ENCODE measurements at places on chromosomes 6 and 20.
A peak's percentile ranks its signal among the peaks of the same experiment; 100 is the strongest.

DNA sequence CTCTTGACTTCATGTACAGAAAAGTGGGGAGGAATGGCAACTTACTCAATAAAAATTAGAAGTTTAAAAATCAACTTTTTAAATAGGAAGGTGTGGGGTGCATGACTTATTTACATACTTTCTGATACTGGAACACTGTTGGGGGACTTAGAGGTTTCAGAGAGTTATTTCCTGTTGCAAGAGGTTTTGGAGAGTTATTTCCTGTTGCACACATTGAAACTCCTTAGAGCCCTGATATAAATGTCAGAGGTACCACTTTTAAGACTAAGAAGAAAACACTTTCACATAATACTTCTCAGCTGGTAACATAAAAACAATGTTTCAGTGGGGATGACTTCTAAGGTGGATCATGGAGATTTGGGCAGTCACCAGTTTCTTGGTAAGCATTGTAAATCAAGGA is 579.9 kb downstream of the MMUT start:
- DNase-seq = no peak

DNA sequence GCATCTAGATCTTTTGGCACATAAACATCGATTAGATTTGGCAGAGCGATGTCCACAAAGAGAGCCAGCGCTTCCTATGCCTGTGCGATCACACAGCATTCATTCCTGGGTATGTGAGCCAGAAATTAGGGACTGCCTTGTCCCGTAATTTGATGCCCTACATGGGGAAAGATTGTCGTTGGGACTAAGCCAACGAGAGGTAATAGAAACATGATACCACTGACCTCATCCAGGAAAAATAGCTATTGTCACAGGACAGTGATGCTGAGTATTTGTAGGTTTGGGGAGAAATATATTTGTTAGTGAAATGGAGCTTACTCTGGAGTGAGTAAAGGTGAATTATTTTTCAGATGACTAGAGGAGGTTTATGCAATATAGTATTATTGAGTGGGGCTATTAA is 154.0 kb downstream of the TSHZ2 start:
- peak; percentile 40 for DNase-seq

DNA sequence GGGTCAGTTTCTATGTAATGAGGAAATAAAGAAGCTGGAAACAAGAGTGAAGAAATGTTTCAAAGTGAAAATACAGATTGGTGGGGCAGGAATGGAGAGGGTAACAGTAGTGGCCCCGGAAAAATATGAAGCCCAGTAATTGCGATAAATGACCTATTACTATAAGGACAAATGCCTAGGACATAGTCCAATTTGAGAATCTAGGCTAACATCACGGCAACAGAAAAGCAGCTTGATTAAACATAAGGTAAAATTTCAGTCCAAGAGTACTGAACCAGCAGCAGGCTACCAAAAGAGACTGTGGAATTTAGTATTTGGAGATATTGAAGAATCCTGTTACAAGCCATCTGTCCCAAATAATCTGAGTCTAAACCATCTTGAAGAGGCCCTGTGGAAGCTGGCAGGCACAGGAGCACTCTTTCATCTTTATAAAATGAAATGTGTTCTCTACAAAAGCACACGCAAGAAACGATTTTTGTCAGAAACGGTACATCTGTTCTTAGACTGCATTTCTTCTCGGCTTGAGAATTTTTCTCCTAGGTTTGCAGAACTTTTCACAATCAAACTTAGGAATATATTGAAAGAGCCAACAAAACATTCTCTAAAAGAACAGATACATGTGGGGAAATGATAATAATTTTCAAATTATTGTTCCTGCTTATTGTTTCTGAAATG is 49.3 kb downstream of the ELOVL5 start:
- DNase-seq = no peak

DNA sequence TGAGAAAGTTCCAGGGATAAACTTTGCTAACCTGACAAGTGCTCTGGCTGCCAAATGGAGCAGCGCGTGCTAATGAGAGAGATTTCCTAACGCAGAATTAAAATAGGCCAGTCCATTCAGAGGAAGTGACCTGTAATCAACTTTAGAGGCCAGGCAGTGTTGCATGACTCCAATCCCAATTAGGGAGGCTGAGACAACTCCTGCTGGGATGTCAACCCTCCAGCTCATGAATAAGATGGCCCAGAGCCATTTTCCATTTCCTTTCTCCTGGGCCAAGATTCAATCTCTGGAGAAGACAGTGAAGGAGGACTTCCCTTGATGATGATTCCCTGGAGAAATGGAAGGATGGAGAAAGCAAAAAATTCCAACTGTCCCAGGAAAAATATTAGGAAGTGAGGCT is 241.5 kb upstream of the RNF24 start:
- no peak for DNase-seq

- DNase-seq = no peak
Measured at GRCh38 chr20:38130687-38131587, 34.1 kb downstream of the TGM2 start.

GRCh38 chr6:37653933-37654565 is 43.6 kb downstream of the MDGA1 start:
- DNase-seq = no peak

- DNase-seq = no peak
Measured at GRCh38 chr20:2089447-2089846, 12.2 kb upstream of the STK35 start.

- no peak for DNase-seq
Measured at GRCh38 chr6:168007592-168008338, 10.3 kb downstream of the KIF25 start.

GRCh38 chr6:101722471-101722870 is 329.0 kb downstream of the GRIK2 start:
- no peak for DNase-seq

DNA sequence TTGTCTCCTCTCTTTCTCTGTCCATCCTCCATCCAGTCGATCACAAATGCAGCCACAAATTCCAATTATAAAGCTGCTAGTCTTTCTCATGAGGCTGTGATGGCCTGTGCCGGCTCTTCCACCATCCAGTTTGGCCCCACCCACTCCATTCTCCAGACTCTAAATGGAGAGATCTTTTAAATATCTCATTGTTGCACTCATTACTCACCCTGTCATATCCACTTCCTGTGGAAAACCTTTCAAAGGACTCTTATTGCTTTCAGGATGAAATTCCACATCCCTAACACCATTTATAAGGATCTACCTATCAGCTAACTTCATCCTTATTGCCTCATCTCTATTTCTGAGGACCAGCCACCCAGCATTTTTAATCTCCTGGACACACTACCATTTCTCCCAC is 70.6 kb downstream of the NRN1 start:
- no peak for DNase-seq

DNA sequence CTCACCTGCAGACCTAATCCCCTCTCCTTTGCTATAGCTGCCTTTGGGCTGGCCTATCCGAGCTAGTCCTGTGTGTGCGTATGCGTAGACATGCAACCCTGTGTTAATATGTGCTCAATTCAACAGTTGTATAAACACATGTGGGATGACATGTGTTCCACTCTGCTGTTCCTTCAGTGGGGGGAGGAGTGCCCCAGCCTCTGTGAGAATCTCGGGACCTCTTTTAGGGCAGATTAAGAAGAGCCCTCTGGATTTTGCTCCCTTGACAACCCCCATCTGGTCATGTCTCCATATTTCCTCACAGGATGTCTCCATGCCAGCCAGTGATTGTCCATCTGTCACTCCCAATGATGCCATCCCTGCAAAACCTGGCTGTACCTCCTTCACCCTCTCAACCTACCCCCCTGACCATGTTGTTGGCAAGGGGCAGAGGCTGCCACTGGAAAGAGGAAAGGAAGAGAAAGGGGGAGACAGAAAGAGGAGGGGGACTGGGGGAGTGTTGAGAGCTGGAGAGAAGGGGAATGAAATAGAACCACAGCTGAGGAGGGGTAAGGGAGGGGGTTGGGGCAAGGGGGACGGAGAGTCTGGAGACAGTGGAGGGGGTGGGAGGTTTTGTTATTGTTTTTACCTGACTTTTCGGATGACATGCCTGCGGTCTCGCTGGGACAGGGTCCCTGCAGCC is 417 bp downstream of the PRRT1 start:
- no peak for DNase-seq

- DNase-seq = no peak
Measured at GRCh38 chr6:11439017-11439420, 98.5 kb upstream of the TMEM170B start.

DNA sequence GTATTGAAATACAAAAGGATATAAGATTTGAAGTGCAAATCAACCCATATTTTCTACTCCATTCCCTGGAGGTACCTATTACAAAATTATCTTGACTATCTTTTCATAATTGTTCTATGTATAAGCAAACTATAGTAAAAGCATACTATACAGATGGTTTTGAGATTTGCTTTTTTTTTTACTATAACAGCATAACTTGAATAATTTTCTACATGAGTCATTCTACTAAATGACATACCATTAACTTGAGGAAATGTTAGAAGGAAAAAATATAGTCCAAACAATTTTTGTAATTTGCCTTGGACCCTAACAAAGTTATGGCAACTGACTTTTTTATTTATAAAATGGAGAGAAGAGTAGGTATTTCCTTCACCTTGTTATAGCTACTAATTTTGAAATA is 472.7 kb downstream of the PKHD1 start:
- DNase-seq = no peak

DNA sequence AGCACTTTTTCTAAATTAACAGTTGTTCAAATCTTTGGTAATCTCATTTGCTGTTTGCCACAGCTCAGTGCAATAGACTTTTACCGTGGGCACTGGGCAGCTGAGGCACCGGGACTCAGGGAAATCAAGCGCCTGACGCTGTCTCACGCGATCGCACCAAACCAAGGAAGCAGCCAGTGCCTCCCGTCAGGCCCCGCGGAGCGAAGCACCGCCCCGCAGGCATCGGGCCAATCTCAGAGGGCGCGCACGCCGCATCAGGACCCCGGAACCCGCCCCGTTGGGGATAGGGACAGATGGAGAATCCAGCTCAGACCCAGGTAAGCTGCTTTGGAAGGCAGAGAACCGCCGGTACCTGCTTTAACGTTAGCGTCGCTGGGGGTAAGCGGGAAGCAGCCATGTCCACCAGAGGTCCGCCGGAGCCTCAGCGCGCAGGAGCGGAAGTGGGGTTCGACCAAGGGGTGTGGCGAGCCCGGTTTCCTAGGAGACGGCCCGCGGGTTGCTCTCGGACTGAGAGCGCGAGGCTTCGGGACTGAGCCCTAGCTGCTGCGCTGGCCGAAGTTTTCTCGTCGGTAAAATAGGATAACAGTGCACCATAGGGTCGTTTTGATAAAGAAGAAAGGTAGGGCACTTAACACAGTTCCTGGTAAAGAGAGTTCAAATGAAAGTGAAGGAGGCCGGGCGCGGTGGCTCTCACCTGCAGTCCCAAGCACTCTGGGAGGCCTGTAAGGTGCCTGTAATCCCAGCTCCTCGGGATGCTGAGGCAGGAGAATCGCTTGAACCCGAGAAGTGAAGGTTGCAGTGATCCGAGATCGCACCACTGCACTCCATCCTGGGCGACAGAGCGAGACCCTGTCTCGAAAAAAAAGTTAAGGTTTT is at the start of gene LYRM2:
Gene LYRM2 (minus strand): TSS at position 428 of the 876 bp plus-strand sequence. CDS start 31 bp downstream, at position 397.
- peak; percentile 86 for DNase-seq

- DNase-seq = peak; percentile 25
Measured at GRCh38 chr6:56292505-56293181, 45.3 kb upstream of the COL21A1 start.

- no peak for DNase-seq
Measured at GRCh38 chr20:50111120-50111828, 1.7 kb downstream of the UBE2V1 start.

- DNase-seq = peak; percentile 68
Measured at GRCh38 chr6:87151781-87152525, 3.4 kb upstream of the ZNF292 start.

DNA sequence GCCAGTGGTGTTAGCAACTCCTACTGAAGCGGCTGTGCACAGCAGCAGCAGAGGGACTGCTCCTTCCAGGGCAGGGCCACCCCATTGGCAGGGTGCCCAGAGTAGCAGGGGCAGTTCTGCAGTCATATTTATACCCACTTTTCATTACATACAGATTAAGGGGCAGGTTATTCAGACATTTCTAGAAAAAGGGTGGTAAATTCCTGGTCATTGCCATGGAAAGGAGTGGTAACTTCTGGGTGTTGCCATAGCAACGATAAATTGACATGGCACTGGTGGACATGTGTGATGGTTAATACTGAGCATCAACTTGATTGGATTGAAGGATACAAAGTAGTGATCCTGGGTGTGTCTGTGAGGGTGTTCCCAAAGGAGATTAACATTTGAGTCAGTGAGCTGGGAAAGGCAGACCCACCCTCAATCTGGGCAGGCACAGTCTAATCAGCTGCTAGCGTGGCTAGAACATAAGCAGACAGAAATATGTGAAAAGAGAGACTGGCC is 45.0 kb downstream of the IYD start:
- DNase-seq = no peak

DNA sequence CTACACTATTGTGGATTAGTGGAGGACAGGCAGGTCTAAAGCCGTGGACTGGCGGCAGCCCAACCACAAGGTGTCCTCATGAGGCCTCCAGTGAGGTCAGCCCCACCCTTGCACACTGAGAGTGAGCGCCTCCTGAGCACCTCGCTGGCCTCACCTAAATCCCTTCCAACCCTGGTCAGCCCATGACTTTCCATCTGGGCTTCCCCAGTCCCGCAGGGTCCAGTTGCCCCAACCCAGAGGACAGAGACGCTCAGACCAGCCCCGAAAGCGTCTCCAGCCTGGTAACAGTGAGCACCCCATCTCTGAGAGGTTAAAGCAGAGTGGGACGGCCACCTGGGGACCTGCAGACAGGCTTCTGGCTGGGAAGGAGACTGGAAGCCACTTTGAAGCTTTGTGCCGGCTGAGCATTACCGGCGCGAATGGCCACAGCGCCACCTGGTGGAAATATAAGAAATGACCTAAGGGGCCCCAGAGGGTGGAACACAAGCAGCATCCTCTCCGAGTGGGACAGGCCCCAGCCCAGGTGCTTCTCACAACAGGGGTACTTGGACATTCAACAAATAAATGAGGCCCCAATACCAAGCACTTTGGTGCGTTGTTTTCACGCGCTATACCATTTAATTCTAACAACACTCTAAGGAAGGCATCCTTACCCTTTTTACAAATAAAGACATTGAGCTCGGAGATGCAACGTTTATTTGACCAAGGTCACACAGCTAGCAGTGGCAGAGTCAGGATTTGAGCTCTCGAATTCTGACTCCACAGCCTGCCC is 65.7 kb upstream of the TOP1 start:
- DNase-seq = peak; percentile 54

DNA sequence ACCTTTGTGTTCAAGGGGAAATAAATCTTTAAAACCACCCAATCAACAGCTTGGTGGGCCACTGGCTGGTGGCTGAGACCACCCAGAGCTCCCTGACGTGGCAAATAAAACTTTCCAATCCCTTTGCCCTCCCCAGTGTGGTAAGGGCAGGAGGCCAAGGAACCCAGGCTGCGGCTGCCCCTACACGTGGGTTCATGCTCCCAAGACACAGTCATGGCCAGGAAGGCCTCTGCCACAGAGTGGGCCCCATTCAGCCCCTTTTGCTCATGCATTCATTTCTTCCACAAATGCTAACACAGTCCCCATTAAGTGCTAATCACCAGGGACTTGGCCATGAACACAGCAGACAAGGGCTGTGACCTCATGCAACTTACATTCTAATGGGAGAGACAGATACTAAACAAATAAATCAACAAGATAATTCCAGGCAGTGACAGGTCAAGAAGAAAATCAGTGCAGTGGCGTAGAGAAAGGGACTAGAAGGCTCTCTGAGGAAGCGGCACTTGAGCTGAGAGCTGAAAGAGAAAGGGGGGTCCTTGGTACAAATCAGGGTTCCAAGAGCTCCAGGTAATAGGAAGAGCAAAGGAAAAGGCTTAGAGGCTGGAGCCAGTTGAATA is 13.8 kb downstream of the PREX1 start:
- DNase-seq = no peak

All from SHP77 (cell line).